ENCODE measurements at places on chromosomes 7 and 10.

DNA sequence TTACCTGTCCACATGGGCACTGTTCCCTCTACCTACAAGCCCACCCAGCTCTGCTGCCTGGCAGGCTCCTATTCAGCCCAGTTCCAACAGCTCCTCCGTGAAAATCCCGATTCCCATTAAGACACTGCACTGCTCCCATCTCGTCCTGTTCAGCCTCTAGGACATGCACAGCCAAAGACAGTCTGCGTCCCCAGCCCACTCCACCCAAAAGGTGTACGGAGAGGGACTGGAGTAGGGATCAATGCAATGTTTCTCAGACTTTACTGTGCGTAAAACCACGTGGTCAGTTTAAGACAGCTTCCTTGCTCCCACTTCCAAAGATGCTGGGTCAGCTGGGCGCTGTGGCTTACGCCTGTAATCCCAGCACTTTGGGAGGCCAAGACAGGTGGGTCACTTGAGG is 19.9 kb downstream of the FGFR2 start:
- DNase-seq, result no peak

DNA sequence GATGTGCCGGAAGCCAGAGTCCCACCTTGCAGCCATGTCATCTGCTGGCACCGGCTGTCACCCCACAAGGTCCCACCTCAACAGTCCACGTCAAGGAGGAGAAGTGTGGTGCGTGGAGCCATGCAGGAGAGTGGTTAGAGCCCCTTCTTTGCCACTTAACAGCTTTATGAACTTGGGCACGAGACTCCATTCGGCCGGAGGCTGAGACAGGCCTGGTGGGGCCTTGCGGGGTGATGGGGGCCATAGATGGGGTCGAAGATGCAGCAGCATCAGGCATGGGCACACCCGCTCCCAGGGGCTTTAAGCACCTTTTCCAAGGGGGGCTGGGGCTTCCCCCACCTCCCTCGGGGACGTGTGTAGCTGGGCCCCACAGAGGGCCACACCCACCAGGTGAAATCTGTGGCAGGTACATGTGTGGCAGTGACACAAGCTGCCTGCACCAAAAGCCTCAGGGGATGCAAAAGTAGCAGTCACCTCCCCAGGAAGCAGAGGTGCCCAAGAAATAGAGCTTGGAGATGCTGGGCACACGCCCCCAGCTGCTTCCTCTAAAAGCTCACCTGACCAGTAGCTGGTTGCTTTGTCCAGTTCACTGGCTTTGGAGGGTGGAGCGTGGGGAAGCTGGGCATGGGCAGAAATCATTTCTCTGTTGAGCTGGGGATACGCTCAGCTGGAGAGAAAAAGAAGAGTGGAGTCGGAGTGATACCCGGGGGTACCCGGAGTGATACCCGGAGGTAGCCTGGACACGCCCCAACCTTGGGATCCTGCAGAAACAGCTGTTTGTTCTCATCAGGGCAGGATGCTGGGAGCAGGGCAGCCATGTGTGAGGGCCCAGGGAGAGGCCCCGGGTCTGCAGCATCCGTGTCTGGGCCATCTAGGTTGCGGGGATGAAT is 199.8 kb downstream of the EBF3 start:
- no peak for DNase-seq

GRCh38 chr10:102610441-102610887 is 33.8 kb upstream of the TRIM8 start:
- no peak for DNase-seq

GRCh38 chr7:37445064-37445723 is 3.5 kb downstream of the ELMO1 start:
- no peak for DNase-seq

DNA sequence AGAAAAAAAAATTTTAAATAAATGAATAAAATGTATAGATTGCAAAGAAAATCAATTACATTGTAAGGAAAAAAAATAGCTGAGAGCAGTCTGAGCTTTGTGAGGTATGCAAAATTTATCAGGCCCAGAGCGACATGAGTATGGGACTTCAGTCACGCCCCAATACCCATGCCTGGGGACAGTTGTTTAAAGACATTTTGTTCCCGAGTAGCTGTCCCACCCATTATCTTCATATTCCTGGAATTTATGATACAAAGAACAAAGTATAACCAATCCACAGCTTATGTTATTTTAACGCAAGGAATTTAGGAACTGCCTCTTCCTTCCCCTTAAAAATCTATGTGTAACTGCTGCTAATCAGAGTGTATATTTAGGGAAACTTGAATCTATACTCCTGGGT is 1.6 kb upstream of the PON2 start:
- DNase-seq, result no peak

DNA sequence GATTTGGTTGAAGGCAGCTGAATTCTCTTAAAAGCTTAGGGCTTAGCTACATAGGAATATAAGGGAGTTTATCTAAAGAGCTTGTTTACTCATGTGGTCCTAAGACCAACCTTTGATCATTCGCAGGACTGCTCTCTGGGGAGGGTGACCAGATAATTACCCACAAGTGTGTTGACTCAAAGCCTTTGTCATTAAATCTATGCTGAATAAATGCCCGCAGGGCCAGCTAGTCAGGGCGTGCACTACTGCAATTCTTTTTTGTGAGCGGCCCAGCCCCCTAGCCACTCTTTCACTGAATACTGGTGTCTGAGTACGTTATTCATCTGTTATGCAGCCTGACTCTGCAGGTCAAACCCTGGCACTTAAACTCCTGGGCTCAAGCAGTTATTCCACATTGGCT is 69.6 kb downstream of the AKAP9 start:
- DNase-seq, result no peak

- DNase-seq, result no peak
These were observed 83.0 kb upstream of the SEC61G start for GRCh38 chr7:54841772-54842697.

- DNase-seq, result no peak
These were observed 62.9 kb upstream of the OIT3 start for GRCh38 chr10:72830625-72831024.

GRCh38 chr10:78148216-78148960 is 114.7 kb downstream of the RPS24 start:
- DNase-seq, result no peak

GRCh38 chr7:70571403-70571934 is 560.5 kb upstream of the GALNT17 start:
- no peak for DNase-seq

DNA sequence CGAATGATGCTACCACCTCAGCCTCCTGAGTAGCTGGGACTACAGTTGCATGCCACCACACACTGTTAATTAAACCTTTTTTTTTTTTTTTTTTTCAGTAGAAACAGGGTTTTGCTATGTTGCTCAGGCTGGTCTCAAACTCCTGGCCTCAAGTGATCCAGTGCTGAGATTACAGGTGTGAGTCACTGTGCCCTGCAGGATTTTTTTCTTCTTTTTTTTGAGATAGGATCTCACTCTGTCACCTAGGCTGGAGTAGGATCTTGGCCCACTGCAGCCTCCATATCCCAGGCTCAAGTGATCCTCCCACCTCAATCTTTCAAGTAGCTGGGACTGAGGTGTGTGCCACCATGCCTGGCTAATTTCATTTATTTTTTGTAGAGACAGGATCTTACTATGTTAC is 6.4 kb downstream of the ACTA2 start:
- no peak for DNase-seq

DNA sequence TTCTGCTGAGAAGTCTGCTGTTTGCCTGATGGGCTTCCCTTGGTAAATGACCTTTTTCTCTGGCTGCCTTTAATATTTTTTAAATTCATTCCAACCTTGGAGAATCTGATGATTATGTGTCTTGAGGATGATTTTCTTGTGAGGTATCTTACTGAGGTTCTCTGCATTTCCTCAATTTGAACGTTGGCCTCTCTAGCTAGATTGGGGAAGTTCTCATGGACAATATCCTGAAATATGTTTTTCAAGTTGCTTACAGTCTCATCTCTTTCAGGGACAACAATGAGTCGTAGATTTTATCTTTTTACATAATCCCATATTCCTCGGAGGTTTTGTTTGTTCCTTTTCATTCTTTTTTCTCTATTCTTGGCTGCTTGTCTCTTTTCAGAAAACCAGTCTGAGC is 208.4 kb downstream of the KIF20B start:
- no peak for DNase-seq

- no peak for DNase-seq
These were observed 148.0 kb downstream of the SNX13 start for GRCh38 chr7:17792075-17792936.

DNA sequence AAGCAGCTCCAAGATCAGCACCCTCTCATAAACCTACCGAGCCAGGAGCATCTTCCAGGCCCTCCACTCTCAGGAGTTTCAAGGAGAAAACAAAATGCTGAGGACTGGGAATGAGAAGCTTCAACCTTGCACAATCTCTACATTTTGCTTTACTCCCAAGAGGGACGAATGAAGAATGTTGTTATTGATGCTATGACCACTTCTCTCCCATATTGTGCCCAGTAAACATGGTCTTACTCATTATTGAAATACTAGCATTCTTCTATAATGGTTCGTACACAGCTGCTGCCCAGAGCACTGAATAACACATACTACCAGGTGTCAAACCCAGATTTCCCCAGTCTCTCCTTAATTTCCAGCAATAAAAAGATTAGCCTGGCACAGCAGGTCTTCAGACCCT is 63.4 kb upstream of the BET1 start:
- DNase-seq, result no peak

GRCh38 chr10:123309731-123310130 is 155.5 kb downstream of the BUB3 start:
- DNase-seq, result no peak

- DNase-seq, result no peak
These were observed 24.5 kb upstream of the STARD3NL start for GRCh38 chr7:38153515-38153914.

DNA sequence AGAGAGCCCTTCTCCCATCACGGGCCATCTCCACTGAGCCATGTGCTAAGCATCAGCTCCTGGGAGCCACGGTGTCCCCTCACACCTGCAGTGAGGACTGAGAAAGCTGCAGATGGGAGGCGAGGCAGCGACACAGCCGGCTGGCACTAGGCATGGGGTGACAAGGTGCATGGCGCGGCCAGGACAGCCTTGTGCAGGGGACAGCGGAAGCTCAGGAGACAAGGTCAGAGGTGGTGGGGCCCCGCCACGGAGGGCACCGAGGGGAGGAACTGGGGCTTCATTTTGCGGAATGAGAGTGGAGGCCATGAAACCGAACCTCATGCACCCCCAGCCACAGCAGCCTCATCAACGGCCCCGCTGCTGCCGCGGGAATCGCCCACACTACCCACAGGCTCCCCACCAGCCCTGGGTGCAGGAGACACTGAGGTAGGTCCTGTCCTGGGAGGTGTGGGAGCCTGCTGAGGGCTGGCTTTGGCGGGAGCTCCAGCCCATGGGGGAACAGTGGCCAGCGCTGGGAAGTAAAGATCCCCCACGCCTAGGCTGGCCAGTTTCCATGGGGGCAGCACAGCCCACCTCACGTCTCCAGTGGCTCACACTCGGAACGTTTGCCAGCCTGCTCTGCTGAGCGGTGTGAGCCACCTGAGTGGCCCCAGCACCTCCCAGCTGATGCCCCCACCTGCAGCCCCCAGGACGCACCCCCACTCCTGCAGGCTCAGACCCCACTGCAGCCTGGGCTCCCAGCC is 71.2 kb upstream of the INSIG1 start:
- no peak for DNase-seq

GRCh38 chr10:123995461-123996131 is 97.8 kb downstream of the CHST15 start:
- no peak for DNase-seq

- no peak for DNase-seq
These were observed 46.3 kb upstream of the ZNF365 start for GRCh38 chr10:62327885-62328284.

DNA sequence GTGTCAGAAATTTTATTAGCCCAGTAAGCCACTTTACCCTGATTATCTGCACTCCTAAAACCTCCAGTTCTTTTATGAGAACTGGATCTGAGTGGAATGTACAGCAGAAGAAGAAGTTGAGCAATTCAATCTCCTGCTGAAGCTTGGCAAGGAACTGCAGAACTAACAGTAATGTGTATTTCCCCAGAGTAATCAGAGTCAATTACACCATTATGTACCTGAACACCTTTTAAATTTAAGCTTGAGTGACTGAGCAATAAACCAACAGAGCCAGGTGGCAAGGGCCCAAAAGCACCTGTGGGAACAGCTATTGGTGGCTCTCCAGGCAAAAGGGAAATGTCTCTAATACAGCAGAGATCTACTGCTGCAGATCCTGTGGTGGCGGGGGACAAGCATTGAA is 40.1 kb upstream of the AKR1C2 start:
- DNase-seq, result no peak

DNA sequence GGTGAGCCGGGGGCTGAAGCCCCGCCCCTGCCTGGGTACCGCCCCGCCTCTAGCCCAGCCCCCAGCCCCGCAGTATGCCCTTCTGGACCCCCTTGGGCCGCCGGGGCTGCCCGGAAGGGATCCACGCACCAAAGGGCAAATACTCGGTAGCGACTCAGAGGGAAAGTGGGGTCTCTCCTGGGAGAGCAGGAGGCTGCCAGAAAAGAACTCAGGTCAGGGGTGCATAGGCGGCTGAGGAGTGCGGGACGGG is 796 bp downstream of the FBXL15 start:
- DNase-seq, result no peak

DNA sequence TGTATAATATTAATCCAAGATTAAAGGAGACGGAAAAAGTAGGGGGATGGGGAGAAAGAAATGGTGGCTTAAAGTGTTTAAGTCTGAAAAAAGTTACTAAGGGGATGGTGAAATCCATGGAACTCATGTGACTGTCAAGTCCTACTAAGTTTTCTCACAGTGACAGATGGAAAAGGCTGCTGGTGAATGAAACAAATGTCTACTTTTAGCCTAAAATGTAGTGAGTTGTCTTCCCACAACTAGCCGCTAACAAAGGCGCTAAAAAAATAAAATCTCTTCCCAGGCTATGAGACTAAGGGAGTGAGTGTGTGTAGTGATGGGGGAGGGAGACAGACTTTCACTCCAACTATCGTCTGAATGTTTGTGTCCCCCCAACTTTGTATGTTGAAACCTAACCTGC is 12.6 kb downstream of the VIM start:
- DNase-seq, result no peak

DNA sequence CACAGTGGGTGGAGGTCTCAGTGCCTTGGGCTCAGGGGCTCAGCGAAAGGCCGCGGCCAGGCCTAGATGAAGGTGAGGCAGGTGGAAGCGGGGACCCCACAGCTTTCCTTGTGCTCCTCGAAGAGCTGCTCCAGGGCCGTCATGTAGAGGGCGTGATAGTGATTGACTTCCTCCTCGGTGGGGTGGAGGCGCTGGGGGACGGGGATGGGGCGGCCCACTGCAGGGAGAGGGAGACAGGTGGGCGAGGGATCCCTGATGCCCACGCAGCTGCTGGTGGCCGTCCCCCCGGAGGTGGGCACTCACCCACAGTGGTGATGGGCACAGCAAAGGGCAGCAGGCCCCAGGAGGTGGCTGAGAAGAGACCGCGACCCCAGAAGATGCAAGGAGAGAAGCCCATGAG is 5.0 kb downstream of the MOGAT3 start:
- no peak for DNase-seq
